ENCODE measurements at places on chromosomes 12 and 14.

DNA sequence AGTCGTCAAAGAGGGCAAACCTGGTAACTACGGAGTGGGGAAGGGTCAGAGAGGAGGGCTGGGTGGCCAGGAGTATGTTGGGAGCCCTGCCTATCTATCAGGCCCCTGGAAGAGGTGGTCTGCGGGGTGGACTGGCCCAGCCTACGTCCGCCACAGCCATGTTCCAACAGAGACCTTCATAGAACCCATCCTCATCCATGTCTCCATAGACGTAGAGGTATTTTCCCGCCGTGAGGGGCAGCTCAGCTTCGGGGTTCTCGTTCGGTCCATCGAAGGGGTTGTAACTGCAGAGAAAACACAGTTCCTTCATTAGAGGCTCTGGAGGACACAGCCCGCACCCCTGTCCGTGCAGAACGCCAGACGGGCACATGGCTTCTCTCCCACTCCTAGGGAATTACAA is 107.3 kb downstream of the PIWIL1 start:
- DNase-seq = no peak

- DNase-seq = no peak
Observed at GRCh38 chr14:102602421-102603292, 10.2 kb downstream of the RCOR1 start.

- no peak for DNase-seq
Observed at GRCh38 chr14:62307844-62308243, 545.6 kb downstream of the SNAPC1 start.

DNA sequence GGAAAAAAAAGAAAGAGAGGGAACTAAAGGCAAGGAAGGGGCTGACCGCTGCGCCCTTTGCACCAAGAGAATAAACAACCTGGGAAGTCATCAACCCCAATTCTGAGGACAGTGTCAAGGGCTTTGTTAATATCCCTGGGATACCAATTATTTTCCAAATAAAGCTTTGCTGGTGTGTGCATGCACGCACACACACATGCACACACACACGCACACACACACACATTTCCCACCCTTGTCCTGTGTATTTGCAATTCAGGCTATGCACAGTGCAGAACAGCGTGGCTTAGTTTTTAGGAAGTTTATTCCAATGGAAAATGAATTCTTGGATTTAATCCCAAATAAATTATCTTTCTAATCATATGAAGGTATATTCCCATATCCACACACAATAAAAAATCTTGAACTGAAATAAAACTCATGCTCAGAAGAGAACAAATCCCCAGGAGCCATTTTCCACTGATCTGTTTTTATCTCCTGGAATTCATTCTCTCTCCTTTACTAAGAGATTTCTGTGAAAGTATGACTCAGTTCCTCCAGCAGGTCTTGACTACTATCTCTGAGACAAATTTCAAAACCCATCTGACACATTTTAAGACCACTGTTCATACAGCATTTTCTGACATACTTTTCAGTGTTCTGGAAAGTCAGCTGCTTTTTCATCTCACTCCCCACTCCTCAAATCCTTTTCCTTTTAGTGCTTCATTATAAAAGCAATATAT is 334.4 kb upstream of the ATP2B1 start:
- DNase-seq = no peak

DNA sequence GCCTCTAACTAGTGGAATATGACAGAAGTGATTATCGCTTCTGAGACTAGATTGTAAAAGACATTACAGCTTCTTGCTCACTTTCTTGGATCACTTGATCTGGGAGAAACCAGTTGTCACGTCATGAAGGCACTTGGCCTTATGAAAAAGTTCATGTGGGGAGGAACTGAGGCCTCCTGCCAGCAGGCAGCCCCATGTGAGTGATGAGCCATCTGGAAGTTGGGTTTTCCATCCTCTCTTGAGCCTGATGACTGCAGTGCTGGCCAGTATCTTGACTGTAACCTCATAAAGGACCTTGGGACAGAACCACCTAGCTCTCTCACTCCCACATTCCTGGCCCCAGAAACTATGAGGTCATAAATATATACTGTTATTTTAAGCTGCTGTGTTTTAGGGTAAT is 28.0 kb downstream of the TTLL5 start:
- no peak for DNase-seq

DNA sequence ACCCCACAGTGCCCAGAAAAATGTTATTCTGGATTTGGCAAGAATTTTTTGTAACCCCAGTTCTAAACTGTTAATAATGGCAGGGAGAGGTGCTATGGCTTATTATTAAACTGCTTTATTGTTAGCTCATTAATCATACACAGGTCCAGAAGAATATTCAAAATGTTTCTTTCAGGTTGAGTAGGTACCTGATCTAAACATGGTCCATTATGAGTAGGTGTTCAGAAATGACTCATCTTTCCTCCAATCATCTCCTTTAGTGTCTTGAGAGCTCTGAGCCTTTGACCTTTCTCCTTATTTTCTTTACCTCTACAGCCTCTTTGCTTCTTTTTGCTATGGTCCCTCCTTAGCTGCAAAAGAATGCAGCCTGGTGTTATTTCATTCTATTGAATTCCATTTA is 211.0 kb upstream of the GARIN6 start:
- DNase-seq = no peak

DNA sequence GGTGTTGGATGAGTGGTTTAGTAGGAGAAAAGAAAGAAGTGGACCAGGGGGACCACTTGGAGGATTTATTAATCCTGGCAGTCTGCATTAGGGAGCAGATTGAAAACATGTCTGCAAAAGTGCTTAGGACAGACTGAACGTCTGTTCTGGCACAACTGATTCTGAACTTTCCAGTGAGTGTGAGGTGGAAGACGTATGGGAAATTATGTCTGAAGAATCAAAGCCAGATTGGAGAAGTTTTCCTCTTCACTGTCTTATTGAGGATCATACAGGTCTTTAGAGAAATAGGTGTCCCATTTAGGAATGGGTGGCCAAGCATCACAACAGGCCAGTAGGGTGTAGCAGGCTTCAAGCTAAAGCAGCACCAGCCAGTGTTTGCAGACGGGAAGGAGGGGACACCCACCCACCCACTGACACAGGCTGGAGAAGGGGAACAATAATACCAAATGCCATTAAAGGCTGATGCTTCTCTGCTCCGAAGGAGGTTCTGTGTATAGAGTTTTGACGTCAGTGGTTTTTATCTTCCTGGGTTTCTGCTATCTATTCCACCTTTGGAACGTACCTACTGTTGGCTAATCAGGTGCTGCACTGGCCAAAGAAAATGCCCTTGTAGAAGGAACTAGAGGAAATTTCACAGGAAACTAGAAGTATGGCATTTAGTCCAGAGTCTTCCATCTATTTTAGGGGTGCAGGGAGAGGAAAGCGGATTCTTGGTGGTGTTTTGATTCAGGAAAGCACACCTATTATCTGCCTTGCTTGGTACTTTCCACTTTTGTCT is 1.8 kb downstream of the SRRM4 start:
- no peak for DNase-seq

- DNase-seq = no peak
Observed at GRCh38 chr12:112740387-112740934, 51.1 kb upstream of the RPH3A start.

DNA sequence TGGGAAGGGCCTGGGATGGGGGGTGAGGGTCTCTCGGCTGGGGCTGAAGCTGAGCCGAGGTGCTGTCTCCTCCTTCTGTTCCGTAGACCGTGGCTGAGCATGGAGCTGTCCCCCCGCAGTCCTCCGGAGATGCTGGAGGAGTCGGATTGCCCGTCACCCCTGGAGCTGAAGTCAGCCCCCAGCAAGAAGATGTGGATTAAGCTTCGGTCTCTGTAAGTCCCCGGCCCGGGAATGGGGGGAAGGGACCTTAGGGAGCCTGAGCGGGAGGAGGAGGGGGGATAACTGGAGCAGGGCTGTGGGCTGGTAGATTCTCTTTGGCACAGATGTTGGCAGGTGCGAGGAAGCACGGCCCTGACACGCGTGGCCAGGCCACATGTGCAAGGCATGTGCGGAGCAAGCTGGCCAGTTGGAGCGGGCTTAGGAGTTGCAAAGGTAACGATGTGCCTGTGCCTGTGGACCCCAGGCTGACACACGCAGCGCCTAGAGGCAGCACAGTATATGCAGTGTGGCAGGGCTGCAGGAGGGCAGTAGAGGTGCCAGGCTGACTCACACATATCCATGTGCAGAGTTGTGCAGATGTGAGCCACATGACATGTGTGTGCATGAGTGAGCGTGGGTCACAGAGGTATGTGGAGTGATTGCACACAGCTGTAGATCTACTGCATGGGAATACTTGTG is 512 bp downstream of the PDE1B start:
- DNase-seq = peak; percentile 6

- peak; percentile 37 for DNase-seq
Observed at GRCh38 chr14:61438860-61439765, 117.7 kb downstream of the PRKCH start.

- DNase-seq = no peak
Observed at GRCh38 chr14:94143239-94143638, 13.8 kb upstream of the IFI27L2 start.

DNA sequence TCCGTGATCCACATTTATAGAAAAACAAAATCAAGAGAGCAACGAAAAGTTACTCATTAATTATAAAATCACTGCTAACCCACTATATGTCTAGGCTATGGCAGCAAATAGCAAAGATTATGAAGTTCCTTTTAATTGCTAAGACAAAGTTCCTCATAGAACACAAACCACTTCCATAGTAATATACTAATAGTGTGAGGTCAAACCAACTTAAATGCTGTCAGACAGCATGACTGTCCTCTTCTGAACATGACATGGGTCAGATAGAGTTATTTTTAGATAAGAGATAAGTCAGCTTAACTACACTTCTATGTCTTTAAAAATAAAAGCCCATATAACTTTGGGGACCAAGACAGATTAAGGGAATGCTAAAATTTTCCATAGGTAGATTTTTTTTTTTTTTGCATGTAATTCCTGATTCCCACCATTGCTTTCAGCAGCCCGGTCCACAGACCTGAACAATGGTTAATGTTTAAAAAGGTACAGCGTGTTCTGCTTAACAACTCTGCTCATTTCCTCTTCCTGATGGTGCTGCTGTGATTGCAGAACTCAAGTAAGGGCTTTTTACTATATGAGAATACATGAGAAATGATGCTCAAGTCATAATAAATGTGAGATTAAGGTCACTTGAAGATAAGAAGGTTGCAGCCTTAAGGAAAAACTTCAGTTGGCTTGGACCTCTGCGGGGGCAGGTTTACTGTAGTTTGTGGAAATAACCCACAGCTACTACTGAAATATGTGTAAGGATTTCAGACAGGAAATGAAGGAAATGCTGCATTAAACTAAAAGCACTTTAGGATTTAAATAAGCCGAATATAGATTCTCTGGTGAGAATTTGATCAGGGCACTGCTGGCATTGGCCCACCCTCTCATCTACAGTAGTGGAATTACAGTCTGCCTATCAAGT is 37.7 kb upstream of the DUSP6 start:
- no peak for DNase-seq

GRCh38 chr12:47281667-47282171 is 202.0 kb upstream of the AMIGO2 start:
- DNase-seq = no peak

- DNase-seq = no peak
Observed at GRCh38 chr12:104536841-104537240, 80.1 kb downstream of the CHST11 start.

DNA sequence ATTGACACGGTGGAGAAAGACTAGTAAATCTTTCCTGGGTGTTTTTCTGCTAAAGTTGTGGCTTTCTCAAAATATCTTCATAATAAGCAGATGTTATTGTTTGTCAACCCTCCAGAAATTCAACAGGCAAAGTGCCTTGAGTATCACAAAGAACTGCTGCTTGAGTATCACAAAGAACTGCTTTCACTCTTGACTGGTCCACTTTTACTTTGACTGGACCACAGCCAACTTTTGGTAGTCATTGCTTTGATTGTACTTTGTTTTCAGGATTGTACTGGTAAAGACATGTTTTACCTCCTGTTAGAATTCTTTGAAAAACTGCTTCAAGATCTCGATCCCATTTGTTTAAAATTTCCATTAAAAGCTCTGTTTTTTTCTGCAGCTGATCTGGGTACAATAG is 62.6 kb downstream of the PDZRN4 start:
- DNase-seq = no peak

GRCh38 chr12:78095623-78096022 is 264.9 kb downstream of the NAV3 start:
- no peak for DNase-seq

DNA sequence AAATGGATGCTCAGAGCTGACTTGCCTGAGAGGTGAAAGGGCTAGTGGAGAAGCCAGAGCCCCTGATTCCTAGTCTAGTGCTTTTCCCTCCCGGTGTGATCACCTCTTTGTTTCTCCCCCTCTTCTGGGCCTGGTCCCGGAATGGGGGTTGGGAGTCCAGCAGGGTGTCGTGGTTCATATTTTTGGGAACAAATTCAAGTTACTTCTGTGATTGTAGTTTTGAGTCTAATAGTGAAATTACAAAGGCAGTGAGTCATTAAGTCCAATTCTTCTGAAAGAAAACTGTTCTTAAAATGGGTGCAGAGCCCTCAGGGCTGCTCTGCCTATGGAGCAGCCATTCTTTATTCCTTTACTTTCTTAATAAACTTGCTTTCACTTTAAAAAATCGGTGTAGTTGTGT is 7.6 kb downstream of the SUSD6 start:
- DNase-seq = no peak

DNA sequence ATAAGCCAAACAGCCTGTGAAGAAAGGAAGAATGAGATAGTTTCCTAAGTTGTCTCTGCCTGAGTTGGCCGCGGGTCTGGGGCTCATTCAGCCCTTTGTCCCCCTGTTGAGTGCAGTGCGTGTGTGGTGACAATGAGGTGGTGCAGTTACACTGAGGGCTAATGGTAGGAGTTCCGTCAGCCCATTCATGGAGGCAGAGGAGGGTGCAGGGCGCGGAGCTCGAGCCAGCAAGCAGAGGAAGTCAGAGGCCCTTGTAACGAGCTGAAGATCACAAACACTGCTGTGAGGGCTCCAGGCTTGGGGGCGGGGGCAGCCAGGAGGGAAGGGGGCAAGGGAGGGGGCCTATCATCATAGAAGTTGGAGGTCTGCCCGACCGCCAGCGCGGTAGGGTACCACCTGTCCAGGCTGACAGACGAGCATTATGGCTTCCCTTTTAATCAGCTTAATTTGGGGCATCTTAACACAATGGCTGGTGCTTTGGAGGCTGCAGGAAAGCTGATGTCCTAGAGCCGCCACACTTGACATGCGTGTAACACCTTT is 20.5 kb downstream of the CCND2 start:
- no peak for DNase-seq

- DNase-seq = peak; percentile 51
Observed at GRCh38 chr12:1660304-1661187, 30.3 kb upstream of the ADIPOR2 start.

DNA sequence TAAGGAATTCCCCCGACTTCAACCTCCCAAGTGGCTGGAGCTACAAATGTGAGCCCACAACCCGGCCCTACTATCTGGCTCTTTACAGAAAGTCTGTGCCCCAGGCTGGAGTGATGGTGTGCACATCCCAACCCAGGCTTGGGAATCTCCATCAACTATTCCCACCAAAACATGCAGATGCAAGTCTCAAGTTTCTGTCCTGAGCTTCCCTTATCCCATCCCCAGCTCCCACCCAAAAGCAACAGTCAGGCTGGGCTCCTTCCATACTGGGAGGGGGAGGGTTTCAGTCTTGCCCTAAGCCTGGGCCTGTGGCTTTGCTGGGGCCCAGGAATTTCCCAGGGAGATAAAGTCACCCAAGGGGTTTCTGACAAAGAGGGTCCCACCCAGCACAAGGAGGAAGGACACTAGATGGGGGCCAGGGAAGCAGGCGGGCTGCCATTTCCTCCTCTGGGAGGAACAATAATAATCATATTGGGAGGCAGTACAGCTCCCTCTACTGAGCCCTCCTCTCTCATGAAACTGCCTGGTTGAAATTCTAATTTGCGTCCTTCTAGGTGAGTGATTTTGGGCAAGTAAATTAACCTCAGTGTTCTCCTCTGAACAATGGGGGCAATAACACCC is 8.0 kb downstream of the SLC8B1 start:
- DNase-seq = no peak

GRCh38 chr12:89710873-89711750 is 2.5 kb upstream of the ATP2B1 start:
- DNase-seq = no peak
